Stimulated activated CD4-positive, alpha-beta T cell treated with anti-CD3 and anti-CD28 coated beads, TNF-alpha, amount 100 ng/mL, for 1 hour (primary cell): ENCODE measurements at places on chromosomes 1 and 21.

GRCh38 chr1:76862447-76862846 is 4.8 kb upstream of the ST6GALNAC5 start:
- no peak for DNase-seq

DNA sequence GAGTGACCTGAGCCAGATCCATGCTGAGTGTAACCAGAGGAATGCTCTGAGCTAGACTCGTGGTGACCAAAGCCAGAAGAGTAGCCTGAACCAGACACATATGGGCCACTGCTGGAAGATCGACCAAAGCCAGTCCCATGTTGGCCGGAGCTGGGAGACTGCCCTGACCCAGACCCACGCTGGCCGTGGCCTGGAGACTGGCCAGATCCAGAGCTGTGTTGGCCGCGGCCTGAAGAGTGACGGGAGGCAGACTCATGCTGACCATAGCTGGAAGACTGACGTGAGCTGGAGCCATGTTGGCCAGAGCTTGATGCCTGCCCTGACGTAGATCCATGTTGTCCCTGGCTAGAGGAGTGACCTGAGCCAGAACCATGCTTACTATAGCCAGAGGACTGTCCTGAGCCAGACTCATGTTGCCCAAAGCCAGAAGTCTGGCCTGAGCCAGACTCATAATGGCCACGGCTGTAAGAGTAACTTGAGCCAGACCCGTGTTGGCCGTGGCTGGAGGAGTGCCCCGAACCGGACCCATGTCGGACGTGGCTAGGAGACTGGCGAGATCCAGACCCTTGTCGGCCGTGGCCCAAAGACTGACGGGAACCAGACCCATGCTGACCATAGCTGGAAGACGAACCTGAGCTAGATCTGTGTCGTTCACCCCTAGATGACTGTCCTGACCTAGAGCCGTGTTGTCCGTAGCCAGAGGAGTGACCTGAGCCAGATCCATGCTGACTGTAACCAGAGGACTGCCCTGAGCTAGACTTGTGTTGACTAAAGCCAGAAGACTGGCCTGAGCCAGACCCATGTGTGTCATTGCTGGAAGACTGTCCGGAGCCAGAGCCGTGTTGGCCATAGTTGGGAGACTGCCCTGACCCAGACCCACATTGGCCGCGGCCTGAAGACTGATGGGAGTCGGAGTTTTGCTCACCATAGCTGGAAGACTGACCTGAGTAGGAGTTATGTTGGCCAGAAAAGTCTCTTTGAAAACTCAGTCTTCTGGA is 3.5 kb downstream of the HRNR start:
- no peak for DNase-seq

- DNase-seq = no peak
Observed at GRCh38 chr1:194102607-194103006, 916.2 kb upstream of the B3GALT2 start.

GRCh38 chr1:116891396-116892079 is 18.2 kb upstream of the PTGFRN start:
- DNase-seq = no peak

- DNase-seq = no peak
Observed at GRCh38 chr1:222043444-222044292, 301.8 kb upstream of the DUSP10 start.

GRCh38 chr1:212545941-212546635 is 62.5 kb upstream of the ATF3 start:
- no peak for DNase-seq

GRCh38 chr1:183310753-183311479 is 107.3 kb downstream of the NMNAT2 start:
- DNase-seq = no peak

DNA sequence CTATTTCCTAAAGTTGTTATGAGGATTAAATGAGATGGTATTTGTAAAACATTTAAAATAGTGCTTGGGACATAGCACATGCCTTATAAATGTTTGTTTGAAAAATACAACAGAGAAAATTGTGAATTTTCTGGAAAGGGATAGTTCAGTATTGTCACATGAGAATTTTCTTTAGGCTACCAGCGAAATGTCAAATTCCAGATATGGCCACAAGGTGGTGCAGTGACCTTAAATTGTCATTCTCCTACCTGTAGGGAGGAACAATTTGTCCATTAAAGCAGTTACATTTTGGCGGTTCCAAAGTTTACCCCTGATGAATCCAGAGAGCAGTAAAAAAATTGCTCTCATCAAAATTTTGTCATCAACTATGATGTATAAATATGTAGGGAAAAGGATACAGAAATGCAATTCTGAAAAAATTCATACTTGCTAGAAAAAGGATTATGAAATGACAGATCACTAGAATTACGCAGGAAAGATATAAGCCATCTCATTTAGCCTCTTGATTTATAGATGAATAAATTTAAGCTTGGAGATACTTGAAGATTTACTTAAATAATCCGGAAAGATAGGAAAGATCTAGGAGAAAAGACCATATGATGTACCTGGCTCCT is 50.2 kb upstream of the TSHB start:
- DNase-seq = peak; percentile 39

DNA sequence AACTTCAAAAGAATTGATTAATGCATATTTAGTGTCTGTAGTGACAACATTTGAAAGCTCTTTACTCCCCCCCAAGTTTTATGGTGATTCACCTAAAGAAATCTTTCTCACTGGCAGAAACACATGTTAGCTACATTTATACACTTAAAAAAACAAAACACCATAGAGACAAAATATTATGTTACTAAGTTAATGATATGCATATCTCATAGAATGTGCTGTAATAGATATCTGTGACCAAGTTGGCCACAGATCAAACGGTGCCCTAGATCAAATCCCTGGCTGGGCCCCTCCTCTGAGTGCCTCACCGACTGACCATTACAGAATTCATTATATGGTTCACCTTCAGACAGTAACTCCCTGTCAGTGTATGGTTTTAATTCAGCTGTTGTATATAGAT is 322.1 kb upstream of the LYPLAL1 start:
- DNase-seq = no peak

GRCh38 chr1:17372955-17373354 is 959 bp downstream of the PADI6 start:
- DNase-seq = no peak

DNA sequence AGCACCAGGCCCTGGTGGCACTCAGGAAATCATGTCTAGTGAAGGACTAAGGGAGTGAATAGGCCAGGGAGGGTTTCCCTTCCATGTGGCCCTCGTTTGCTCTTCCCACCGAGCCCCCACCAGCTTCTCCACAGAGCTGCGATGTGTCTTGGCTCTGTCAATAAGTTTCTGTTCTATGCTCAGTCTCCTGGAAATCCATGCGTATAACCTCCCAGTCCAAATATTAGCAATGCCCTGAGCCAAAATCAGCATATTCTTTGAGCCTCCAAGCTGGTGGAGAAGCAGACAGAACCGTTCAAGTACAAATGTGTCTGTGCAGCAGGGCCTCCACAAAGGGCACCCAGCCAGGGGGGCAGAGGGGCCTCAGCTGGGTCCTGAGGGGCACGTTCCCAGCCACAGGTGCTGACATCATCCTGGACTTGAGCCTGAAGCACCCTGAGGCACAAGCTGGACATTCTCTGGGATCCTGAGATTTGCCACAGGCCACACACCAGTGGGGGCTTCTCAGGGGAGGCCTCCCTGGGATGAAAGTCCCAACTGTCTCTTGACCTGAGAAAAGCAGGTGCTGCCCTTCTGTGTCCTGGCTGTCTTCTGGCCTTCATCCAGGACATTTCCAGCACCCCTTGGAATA is 350.5 kb upstream of the VAMP3 start:
- DNase-seq = no peak

DNA sequence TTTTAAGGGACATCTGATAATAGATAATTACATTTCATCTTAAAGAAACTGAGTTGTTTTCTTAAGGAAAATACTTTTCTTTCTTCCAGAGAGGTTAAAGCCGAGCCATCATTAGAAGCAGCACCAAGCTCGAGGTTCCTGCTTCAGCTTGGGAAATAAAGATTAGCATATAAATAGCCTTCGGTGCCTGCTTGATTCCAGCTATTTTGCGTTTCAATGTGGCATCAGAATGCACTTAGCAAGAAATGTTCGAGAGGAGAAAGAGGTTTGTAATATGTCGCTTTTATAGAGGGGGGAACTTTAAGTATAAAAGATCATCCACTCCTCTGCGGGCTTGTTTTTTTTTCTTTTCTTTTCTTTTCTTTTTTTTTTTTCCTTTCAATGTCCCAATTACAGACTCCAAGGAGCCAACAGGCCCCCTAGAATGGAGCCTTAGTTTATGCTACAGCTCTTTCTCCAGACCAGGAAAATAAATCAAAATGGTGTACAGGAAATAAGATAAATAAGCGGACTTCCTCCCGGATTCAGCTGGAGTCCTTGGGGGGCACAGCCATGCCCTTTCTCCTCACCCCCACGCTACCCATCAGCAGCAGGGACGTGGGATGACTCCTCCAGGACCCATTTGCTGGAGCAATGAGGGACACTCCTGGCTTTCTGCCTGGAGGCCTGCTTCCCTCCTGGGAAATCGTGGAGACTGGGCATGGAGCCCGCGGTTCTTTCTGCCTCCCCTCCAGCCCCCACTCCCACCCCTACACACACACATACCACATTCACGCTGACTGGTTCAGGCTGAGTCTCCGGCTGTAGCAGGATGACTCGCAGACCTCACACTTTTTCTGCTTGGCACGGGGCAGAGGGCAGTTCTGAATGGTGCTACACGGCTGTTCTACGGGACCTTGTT is 131.6 kb downstream of the RRAGC start:
- DNase-seq = no peak

DNA sequence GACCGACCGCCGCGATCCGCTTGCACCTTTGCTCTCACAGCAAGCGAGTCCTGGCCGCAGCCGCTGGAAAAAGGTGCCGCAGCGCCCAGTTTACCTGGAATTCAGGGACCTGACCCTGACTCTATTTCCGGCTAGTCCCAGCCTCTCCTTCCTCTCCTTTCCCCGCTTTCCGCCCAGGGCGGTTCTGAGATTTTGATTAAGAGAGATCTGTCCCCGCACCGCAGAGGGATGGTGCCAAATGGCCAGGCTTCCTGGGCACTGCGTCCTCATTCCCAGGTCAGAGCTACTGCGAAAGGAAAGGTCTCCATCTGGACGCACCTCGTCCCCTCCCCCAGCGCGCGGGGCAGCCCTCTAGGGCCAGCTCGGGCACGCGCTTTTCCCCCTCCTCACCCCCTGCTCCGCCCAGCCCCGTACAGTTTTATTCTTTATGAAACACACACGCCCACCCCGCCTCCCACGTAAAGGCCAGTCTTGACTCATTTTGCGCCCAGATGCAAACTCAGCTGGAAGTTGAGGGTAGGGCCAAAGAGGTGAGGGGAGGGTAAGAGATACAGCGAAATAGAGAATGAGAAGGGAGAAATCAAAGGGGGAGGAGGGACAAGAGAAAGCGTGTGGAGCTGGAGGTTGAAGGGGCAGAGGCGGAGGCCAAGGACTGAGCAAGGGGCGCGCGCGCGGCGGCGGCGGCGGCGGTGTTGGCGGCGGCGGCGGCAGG is 411.8 kb upstream of the ESRRG start:
- no peak for DNase-seq
